ENCODE measurements at places on chromosomes 16 and 17.
A peak's percentile ranks its signal among the peaks of the same experiment; 100 is the strongest.

DNA sequence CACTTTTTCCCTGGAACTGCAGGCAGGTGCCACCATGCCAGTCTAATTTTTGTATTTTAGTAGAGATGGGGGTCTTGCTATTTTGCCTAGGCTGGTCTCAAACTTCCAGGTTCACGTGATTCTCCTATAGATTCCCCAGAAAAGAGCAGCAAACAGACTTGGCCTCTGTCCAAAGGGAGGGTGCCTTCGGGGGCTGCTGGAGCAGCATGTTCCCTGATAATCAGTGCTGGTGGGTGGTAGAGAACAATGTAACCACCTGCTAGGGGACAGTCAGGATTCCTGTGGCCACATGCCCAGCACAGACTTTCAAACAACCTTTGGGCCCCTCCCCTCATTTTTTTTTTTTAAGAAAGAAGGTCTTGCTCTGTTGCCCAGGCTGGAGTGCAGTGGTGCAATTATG, 14.2 kb upstream of the CCNF start:
- no peak for DNase-seq

- DNase-seq = no peak
Measured at GRCh38 chr16:53055541-53056391, 975 bp downstream of the CHD9 start.

DNA sequence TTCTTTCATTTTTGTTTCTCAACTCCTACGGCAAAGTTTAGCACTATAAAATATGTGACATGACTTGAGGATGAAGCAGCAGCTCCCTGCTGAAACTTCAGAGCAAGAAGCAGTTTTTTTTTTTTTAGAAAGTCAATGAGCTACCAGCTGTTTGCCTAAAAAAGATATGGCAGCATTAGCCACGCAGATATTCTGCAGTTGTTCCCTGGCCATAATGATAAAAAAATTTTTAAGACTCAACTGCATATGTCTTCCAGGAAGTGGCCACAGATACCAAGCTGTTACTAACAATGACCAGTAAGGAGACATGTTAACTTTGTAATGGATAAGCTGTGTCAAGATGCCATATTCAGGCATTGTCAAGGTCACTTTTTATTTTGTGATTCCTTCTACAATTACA, 319.6 kb upstream of the CDH11 start:
- no peak for DNase-seq

- no peak for DNase-seq
Measured at GRCh38 chr16:52071101-52071500, 475.8 kb downstream of the TOX3 start.

DNA sequence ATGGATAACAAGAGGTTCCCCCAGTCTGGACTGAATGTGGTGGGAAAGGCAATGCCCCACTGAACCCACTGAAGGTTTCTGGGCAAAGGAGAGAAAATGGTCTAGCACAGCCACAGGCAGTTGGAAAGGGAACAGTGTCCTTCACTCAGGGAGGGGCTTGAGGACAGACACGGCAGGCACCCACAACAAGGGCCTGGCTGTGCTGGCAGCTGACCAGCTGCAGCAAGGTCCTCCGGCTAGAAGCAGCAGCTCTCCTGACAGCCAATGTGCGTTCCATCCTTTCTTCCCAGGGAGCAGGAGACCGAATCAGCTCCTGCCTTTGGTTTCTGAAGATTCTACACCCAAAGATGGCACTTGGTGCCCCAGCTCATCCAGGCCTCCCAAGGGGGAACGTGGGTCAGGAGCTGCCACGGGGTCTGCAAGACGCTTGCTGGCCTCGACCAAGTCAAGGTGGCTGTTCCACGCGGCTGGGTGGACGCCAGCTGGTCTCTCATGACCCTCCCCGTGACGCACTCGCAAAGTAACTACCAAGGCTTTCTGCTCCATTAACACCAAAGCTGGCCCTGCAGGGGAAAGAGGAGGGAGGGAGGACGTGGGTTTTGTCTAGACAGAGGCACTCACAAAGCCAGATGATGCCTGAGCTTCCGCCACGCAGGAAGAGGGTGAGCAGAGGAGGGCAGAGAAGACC, 11.1 kb downstream of the ABR start:
- no peak for DNase-seq

GRCh38 chr17:5757314-5757907, 173.1 kb upstream of the NLRP1 start:
- no peak for DNase-seq

DNA sequence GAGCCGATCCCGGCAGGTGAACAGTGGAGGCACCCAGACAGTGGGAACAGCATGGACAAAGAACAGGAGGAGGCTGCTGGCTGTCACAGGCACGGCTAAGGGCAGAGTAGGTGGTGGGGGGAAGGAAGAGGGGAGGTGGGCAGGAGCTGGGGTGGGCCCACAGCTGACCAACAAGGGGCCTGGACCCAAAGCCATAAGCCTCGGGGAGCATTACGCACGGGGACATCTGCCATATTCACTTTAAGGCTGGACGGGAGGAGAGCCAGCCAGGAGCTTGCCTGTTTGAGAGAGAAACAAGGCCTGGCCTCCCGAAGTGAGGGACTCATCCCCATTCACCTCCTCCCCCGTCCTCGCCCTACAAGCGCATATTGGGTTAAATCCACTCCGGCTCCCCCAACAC, 19.6 kb upstream of the HAP1 start:
- DNase-seq = no peak

- peak; percentile 14 for DNase-seq
Measured at GRCh38 chr17:81412490-81413093, 17.3 kb downstream of the BAHCC1 start.

GRCh38 chr17:78995761-78996451, 13.7 kb downstream of the CANT1 start:
- no peak for DNase-seq

DNA sequence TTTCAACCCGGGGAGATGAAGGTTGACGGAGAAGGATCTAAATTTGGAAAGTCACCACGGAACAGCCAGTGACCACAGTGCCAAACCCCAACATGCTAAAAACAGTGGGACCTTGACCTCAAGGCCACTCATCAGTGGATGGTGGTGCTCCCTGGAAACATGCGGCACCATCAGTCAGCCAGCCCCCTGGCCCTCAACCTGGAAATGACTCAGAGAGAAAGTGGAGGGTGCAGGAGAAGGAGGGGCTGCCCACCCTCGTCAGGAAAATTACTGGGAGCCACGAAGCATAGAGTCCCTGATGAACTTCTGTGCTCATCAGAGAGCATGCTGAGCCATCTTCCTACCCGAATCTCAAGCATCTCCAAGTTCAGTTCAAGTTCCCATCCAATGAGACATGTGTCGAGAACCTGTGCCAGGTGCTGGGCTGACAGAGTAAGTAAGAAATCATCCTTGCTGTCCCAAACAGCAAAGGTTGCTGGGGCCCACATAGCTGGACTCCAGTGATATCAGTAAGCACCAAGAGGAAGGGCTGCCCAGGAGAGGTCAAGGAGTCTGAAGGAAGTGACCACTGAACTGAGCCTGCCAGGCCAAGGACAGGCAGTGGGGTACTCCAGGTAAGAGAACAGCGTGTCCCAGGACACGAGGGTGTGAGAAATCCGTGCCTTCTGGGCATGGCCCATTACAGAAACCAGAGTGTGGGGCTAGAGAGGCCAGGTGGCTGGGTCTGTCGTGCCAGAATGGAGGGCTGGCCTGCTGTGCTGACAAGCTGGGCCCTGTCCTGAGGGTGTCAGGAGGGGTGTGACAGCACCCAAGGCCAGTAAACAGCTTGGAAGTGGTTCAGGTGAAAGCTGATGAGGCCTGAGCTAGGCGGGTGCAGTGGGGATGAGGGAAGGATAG, 5.2 kb downstream of the PECAM1 start:
- DNase-seq = no peak

GRCh38 chr16:63980763-63981162, 1141.1 kb downstream of the CDH11 start:
- DNase-seq = no peak

- no peak for DNase-seq
Measured at GRCh38 chr16:89845417-89845816, 17.1 kb downstream of the SPIRE2 start.

DNA sequence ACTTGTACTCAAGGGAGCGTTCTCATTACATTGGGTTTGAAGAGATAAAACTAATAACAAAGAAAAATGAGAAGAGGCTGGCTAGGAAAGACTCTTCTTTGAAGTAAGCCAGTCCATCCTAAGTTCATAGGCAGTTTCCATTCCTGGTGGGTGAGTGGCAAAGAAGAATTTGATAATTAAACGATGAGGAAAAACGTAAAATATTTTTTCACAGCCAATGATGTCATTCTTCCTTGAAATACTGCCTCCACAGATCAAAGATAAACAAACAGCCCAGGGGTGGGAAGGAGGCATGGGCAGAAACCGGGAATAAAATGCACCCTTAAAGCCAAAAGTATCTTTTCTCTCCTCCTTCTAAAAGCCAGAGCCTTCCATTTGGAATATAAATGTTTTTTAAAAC, 346.6 kb downstream of the PMP22 start:
- DNase-seq = no peak

- no peak for DNase-seq
Measured at GRCh38 chr17:9725575-9725974, 65.8 kb downstream of the DHRS7C start.

All from activated CD4-positive, alpha-beta T cell treated with anti-CD3 and anti-CD28 coated beads, Interleukin-2, amount 50 U/mL, for 24 hours (primary cell).